Activated CD4-positive, alpha-beta T cell treated with anti-CD3 and anti-CD28 coated beads, Interleukin-2, amount 50 U/mL, for 48 hours (primary cell): ENCODE measurements at places on chromosomes 3 and 15.

DNA sequence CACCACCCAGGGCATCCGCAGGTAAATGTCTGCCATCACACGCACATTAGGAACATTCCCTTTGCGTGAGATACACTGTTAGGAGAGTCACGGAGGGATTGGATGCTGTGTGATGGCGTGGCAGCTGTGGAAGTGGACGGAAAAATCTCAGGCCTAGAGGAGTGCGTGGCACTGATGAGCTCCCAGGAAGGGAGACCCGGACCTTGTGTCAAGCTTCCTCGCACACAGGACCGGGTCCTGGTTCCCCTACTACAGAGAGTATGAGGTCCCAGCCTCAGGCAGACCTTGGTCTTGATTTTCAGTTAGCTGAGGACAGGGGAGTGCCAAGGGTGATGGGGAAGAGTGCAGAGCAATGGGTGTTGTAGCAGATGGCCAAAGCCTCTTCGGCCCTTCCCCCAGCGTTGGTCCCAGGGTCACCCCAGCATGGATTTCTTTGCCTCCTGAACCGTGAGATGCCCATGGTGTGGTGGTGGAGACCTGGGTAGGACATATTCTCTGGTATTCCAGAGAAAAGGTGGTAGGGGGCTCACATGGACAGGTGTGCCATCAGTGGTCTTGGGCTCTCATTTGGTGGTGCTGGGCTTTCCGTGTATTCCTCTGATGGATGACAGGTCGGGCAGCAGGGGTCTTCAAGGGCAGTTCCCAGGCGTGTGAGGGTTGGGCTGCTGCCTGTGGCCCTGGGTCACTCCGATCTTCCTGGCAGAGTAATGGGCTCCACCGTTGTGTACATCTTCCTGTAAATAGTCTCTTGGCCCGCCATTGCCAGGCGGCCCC is 105.1 kb downstream of the SNRPN start:
- DNase-seq = no peak

DNA sequence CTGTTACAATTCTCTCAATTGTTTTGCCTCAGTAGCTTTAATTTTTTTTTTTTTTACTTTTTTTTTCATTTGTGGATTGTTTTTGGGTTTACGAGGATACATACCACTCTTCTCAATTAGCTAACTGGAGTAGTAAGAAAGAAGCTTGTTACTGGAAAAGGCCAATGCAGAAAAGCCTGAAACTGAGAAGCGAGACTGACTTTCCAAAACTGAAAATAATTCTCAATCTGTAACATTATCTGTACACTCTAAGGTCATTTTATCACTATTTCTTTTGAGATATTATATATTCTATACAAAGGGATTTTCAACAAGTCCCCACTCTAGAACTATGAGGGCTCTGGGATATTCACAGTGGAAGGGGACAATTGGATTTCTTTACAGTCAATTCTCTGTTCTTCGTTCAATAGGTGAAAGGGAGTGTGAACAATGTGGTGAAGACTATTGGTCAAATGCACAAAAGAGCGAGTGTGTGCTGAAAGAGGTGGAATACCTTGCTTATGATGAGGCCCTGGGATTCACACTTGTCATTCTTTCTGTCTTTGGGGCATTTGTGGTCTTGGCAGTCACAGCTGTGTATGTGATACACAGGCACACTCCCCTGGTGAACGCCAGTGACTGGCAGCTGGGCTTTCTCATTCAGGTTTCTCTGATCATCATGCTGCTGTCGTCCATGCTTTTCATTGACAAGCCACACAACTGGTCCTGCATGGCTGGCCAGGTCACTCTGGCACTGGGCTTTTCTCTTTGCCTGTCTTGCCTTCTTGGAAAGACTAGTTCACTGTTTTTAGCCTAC is 83.9 kb upstream of the KCNAB1 start:
- DNase-seq = no peak

- no peak for DNase-seq
Measured at GRCh38 chr15:42929306-42929848, 8.8 kb upstream of the TTBK2 start.

GRCh38 chr15:65833501-65834205 is 35.6 kb upstream of the RAB11A start:
- peak; percentile 53 for DNase-seq

GRCh38 chr15:89807689-89808088 is 7.0 kb downstream of the ANPEP start:
- no peak for DNase-seq

DNA sequence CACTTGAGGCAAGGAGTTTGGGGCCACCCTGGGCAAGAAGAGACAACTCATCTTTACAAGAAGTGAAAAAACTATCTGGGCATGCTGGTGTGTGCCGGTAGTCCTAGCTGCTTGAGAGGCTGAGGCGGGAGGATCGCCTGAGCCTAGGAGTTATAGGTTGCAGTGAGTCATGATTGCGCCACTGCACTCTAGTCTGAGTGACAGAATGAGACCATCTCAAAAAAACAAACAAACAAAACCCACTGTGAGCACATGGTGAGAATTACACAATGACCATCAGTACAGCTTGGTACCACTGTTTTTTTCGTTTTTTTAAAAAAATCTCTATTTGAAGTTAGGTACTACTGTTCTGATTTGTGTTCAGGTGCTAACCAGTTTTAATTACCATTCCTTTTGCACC is 13.6 kb downstream of the VPS39 start:
- DNase-seq = no peak

GRCh38 chr3:71063773-71064290 is 519.7 kb downstream of the FOXP1 start:
- peak; percentile 58 for DNase-seq

- DNase-seq = peak; percentile 30
Measured at GRCh38 chr15:66233487-66234415, 19.8 kb downstream of the MEGF11 start.

- no peak for DNase-seq
Measured at GRCh38 chr3:131224886-131225550, 156.6 kb upstream of the NUDT16 start.

GRCh38 chr15:46354443-46354842 is 719.6 kb downstream of the SQOR start:
- no peak for DNase-seq

DNA sequence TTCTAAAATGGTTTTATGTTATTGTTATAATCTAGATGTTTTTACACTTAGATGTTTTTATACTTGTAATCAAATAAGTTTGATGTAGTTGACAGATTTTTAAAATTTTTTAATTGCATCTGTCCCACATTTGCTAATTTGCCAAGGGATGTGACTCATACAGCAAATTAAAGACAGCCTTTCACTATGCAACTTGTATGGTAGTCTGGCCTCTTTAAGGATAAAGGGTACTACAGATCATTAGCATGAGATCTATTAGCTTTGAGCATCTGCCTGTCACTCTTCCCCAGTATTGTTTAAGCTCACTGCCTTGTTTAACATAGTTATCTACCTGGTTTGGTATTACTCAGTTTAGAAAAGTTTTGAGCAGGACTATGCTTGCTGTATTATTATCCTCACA is 83.0 kb downstream of the NPTN start:
- no peak for DNase-seq

GRCh38 chr3:100005665-100006393 is 108.5 kb downstream of the FILIP1L start:
- no peak for DNase-seq

- DNase-seq = no peak
Measured at GRCh38 chr3:31589228-31589627, 56.5 kb downstream of the STT3B start.

GRCh38 chr15:67745073-67746006 is 80.0 kb upstream of the SKOR1 start:
- DNase-seq = no peak

DNA sequence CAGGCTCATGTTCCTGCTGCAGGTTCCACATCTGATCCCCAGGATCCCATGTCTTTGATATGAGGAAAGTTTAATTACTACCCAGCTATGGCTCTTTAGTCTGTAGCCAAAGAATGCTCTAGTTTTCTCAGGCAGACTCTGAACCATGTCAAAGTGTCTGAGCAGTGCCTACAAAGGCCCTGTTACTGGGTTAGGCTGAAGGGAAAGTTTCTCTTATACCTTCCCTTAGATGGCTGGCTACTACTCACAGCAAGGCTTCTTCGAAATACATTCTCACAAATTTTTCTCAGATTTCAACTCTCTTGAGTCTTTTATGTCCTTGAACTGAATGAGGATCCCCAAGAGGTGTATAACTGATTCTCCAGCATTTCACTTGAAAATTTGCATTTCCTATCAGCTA is 102.4 kb downstream of the NR1D2 start:
- DNase-seq = no peak

DNA sequence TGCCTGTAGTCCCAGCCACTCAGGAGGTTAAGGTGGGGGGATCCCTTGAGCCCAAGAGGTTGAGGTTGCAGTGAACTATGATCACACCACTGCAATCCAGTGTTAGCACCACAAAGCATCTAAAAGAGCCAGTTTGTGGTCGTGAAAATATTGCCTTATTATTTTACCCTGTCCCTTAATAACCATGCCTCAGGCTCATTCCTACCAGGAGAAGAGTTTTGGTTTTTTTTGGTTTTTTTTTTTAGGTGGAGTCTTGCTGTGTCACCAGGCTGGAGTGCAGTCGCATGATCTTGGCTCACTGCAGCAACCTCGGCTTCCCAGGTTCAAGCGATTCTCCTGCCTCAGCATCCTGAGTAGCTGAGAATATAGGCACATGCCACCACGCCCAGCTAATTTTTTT is 17.9 kb upstream of the AVEN start:
- DNase-seq = no peak

DNA sequence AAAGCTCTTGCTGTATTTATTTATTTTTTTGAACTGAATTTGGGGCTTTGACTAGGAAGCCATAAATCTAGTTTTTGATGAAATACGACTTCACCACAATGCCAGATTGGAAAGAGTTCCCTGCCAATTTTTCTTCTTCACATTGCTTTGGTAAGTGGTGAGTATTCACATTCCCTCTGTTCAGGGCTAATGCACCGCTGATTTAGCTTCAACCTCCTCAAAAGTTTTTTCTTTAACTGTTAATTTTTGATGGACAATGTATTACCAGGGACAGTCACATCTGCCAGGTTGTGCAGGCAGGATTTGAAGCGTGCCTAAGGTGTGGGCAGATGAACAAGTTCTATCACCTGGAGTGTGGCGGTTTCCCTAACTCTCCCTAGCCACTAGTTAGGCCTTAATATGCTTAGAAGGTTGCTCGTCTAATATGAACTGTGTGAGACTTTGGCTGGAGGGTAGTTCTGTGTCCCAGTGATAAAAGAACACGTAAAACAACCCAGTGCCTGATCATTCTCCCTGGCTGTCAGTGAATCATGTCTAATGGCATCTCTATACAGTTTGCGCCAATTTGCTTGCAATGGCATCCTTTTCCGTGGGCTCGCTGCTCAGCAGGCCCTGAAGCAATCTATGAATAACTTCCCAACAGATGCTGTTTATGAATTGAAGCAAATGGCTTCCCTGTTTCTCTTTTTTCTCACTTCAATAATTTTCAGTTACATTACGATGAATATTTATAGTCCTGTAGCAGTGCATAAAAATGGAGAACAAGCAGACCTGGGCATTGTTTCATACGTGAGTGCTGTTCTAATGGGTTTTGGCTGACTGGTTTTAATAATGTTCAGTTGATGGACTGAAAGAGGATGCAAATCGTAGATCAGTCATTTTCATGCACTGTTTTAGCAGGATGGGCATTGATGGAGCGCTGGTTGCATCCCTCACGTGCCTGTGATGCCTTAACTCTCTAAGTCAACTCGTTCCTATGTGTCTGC is 243.2 kb upstream of the SUCLG2 start:
- DNase-seq = no peak

DNA sequence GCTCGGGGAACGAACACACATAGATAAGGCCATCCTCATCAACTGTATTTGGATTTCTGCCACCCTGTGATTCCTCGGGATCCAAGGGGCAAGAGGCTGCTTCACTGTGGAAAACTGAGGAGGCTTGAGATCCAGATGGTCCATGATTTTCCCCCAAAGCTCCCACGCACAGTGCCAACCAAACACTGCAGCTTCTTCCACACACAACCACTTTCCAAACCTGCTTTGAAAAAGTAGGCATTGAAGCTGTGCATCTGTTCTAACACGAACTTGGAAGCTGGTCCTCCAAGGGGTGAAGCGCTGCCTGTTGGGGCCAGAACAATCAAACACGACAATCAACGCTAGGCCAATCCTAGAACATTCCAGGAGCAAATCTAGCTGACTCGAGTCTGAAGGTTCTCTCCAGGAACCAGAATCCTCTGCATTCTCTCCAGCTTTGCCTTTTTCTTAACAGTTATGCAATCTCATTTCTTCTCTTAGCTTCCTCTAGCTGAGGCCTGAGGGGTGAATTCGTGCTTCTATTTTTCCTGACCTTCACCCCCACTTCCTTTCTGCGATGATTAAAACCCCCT is 104.4 kb downstream of the LRRK1 start:
- no peak for DNase-seq

- no peak for DNase-seq
Measured at GRCh38 chr15:52556524-52557273, 12.1 kb downstream of the ARPP19 start.

DNA sequence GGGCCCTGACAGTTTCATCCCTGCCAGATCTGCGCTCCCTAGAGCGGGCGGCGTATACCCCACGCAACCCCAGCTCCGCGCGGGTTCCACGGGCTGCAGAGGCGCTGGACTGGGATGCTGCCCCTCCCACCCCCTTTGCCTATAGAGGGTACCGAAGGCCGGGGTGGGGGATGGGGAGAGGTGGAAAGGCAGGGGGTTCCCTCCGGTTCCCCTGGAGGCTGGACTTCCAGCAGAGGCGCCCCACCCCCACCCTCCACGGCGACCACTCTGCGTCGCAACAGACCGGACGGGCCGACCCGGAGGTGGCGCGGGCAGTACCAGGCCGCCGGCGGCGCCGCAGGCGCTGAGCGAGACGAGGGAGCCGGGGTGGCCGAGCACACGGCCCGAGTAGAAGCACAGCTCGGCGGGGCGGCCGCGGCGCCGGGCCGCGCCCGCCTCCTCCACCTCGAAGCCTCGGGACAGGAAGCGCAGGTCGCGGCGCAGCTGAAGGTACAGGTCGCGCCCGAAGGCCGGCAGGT is 995 bp downstream of the ADAMTS17 start:
- no peak for DNase-seq

DNA sequence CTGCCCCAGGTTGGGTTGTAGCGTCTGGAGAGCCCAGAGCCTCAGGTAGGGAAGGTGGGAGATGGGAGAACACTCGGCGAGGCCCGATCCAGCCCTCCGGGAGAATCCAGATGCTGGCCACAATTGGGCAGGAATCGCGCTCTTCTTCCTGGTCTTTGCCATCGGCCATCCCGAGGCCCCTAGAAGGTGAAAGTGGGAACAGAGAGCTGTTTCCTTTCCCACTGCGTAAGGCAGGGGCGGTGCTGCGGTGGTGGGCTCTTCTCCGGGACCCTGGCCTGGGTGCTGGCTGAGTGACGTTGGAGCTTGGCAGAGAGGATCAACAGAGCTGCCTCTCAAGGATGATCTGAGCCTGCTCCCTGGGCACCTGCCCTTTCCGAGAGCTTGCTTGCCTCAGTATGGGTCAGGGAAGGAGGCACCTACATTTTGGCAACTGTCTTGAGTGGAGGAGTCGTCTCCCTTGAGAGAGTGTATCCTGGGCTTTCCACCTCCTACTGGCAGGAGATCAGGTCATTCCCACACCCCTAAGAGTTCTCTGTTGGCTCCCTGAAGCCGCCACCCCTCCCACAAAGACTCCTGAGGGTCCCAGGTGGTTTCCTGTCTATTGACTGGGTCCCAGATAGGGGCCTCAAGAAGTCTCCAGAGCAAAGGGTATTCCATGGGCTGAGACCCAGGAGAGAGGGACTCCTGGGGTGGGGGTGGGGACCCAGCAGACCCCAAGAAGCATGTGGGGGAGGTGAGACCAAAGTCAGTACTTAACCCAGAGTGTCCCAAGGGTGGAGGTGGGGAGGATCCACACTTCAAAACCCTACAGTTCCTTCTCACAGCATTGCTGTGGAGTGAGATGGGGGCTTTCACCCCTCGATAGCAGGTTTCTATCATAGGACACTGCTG is 1.6 kb downstream of the C15orf39 start:
- peak; percentile 23 for DNase-seq
